ENCODE measurements at places on chromosomes 3 and 15. TPM values are rescaled to one million over a fixed set of nuclear protein-coding genes. Genes with fewer than 3 reads are reported as not detected.

PLAAT1 gene
- total RNA-seq: not detected

TEX9 gene
- 0.67 TPM for total RNA-seq

NR2E3 gene
- not detected for total RNA-seq

SLC28A1 gene
- not detected for total RNA-seq

HRG gene
- not detected for total RNA-seq

PLSCR5 gene
- total RNA-seq: not detected

UBA7 gene
- total RNA-seq: 97.5 TPM

CPEB1 gene
- total RNA-seq: not detected

CCDC66 gene
- 40.4 TPM for total RNA-seq

DNA sequence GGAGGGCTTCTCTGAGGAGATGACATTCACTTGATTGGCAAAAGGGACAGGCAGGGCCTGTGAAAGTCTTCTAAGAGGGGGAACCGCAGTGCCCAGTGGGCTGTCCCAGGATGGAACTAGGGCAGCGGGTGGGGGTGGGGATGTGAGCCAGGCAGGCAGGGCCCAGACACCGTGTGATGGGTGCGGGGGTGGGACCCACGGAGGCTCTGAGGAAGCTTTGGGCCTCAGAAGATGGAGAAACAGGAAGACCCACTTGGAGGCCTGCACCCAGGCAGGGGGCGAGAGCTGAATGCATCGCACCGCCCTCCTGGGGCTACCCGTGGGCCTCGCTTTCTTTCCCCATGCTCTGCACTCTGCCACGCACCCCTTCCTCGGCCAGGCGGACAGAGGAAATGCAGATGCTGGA is 32.9 kb upstream of the ACAD9 start:
- peaks cover 18% of the 10 kb centered on the region for H3K4me1 ChIP-seq
- H3K4me3 ChIP-seq: peak overlapping the region; percentile 77
- peak overlapping the region; percentile 90 for H3K27ac ChIP-seq
- DNase-seq: no peak
- no peaks in the 10 kb centered on the region for H3K27me3 ChIP-seq

- no peaks in the 10 kb centered on the region for H3K4me1 ChIP-seq
- no peak overlapping the region for H3K27ac ChIP-seq
- no peak for DNase-seq
- H3K36me3 ChIP-seq: no peaks in the 10 kb centered on the region
- no peak overlapping the region for H3K4me3 ChIP-seq
Measured at GRCh38 chr15:28033443-28033842, 65.7 kb downstream of the OCA2 start.

DNA sequence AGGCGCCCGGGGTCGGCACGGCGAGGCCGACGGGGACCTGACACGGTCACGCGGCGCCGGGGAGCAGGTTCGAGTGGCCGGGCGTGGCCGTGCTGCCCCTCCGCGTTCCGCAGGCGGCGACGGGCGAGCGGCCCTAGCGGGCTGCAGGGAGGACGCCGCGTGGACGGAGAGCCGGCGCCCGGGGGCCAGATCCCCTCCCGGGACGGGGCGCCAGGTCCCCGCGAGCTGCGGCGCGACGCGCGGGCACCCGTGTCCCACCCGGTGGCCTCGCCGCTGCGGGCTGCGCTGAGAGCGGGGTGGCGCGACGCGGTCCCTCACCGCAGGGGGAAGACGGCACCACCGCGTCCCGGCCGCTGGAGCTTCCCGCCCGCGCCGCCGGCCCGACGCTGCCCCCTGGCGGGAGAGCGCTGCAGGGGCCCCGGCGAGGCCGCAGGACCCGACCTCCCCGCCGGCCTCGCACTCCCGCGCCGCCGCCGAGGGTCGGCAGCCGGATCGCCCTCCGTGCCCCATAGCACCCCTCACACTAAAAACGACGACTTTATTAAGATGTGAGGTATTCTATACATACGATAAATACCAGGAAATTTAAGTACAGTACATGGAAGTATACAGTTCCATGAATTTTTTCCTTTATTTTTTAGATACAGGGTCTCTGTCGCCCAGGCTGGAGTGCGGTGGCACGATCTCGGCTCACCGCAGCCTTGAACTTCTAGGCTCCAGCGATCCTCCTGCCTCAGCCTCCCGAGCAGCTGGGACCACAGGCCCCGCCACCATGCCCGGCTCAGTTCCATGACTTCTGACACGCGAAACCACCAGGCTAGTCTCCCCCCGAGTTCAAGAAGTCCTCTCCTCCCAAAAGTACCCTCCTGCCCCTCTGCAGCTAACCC is 1.3 kb upstream of the PIGZ start:
- H3K4me1 ChIP-seq: peaks cover 17% of the 10 kb centered on the region
- peak overlapping the region; percentile 86 for H3K27ac ChIP-seq
- DNase-seq: peak; percentile 67
- peaks cover 11% of the 10 kb centered on the region for H3K27me3 ChIP-seq
- peak overlapping the region; percentile 86 for H3K4me3 ChIP-seq

DNA sequence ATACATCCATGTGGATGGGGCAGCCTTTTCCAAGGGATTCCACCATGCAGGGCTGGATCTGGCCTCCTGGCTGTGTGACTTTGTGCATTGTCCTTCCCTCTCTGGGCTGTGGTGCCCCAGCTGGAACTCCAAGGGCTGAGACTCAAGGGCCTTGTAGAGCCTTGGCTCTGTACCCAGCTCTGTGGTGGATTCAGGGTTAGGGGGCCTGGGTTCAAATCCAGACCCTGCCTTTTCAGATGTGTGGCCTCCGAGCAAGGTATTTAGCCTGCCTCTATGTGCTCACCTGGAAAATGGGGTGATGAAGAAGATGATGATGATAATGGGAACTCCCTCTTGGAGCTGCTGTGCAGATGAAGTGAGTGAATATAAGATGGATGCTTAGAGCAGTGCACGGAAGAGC is 161.9 kb downstream of the WNT7A start:
- DNase-seq: no peak

GRCh38 chr3:134751831-134752230 is 43.2 kb upstream of the EPHB1 start:
- H3K27me3 ChIP-seq: peaks cover 7% of the 10 kb centered on the region
- H3K27ac ChIP-seq: no peak overlapping the region
- DNase-seq: no peak
- no peak overlapping the region for H3K4me3 ChIP-seq

DNA sequence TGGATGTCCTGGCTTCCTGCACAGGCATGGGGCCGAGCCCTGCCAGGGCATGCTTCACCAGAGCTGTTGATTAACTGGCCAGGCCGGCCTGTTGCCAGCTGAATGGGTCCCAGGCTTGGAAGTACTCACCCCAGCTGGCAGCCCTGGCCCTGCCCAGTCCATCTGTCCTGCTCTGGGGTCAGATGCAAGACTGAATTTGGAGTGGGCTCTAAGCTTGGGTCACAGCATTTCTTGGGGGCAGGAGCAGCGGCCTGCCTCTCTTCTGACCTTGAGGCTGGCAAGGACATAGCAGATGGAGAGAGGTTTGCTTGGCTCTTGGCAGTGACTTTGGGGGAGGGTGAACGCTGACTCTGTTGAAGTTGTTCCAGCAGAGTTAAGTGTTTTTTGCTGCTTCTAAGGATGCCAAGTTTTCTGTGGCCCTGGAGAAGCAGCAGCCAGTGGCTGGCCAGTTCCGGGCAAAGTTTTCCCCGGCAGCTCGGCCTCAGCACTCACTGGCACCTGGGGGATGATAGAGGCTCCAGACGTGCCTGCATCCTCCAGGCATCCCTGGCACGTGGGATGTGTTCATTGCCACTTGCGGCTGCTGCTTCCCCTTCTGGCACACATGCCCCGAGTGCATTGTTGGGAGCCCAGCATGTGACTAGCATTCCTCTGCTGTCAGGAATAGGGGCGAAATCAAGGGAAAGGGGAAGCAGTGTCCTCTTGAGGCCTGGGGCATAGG is 22.9 kb downstream of the PDIA5 start:
- peaks cover 46% of the 10 kb centered on the region for H3K4me1 ChIP-seq
- DNase-seq: no peak
- no peaks in the 10 kb centered on the region for H3K27me3 ChIP-seq
- peaks cover 22% of the 10 kb centered on the region for H3K36me3 ChIP-seq
- no peak overlapping the region for H3K27ac ChIP-seq
- no peak overlapping the region for H3K4me3 ChIP-seq

DNA sequence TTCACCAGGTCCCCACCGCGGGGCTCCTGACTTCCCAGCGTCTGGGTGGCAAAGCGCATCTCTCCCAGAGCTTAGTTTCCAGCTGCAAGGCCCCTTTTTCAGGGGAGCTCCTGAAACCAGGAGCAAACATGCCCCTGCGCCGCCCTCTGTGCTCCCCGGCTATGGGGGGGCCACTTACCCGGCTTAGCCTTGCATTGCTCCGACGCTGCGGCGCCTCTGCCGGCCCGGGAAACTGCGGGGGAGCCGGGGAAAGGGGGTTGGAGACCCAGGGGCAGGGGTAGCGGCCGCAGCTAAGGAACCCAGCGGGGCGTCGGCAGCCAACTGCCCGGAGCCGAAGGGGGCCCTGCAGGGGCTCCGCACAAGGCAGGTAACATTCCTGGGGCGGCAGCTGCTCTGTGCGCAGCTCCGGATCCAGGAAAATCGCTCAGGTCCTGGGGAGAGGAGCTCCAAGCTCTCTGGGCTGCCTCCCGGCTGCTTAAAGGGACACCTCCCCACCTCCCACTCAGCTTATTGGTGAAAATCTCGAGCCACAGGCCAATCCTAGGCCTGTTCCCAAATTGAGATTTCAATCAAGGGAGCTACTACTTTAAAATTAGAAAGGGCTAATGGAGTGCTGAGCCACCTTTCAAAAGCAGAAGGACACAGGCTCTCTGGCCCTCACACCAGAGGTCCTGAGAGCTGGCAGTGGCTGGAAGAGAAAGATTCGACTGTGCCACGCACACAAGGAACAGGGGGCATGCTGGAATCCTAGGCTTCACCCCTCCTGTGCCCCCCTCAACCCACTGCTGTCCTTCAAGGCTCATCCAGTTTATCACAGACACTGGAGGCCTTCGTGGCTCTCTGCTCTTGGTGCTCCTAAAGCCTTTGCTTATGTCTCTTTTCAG is 42.7 kb upstream of the PRICKLE2 start:
- peaks cover 26% of the 10 kb centered on the region for H3K27me3 ChIP-seq
- no peak for DNase-seq
- no peak overlapping the region for H3K27ac ChIP-seq
- no peaks in the 10 kb centered on the region for H3K4me1 ChIP-seq
- no peak overlapping the region for H3K4me3 ChIP-seq
- no peaks in the 10 kb centered on the region for H3K36me3 ChIP-seq

GRCh38 chr15:63226155-63226883 is 36.9 kb downstream of the RAB8B start:
- H3K27ac ChIP-seq: peak overlapping the region; percentile 10
- H3K4me3 ChIP-seq: peak overlapping the region; percentile 19
- H3K27me3 ChIP-seq: no peaks in the 10 kb centered on the region
- H3K4me1 ChIP-seq: peaks cover 40% of the 10 kb centered on the region
- no peak for DNase-seq

- DNase-seq: no peak
- H3K36me3 ChIP-seq: peaks cover 9% of the 10 kb centered on the region
- H3K27ac ChIP-seq: no peak overlapping the region
- peaks cover 17% of the 10 kb centered on the region for H3K4me1 ChIP-seq
- H3K4me3 ChIP-seq: no peak overlapping the region
Measured at GRCh38 chr3:188690064-188690463, 481.7 kb upstream of the TPRG1 start.

DNA sequence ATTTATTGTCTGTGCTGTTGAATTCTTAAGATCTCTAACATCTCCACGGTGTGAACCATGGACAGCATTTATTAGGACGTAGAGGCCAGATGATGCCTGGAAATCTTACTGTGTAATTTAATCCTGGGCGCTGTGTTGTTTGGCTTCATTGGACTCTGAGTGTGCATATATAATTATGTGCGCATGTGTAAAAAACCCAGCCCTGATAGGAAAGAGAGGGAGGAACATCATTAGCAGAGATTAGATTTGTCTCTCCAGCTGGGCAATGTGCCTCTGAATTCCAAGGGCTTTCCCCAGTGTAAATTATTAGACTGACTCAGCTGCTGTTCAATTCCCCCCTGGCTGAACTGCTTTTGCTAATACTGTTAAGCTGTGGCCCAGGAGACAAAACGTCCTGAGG is 39.6 kb downstream of the MAP3K13 start:
- no peak overlapping the region for H3K4me3 ChIP-seq
- no peak overlapping the region for H3K27ac ChIP-seq
- DNase-seq: no peak
- peaks cover 19% of the 10 kb centered on the region for H3K27me3 ChIP-seq
- H3K36me3 ChIP-seq: no peaks in the 10 kb centered on the region

All from activated T-helper 1 cell treated with anti-CD3 and anti-CD28 coated beads, Interleukin-12 subunit alpha, Interleukin-12 subunit beta, Interleukin-2, Interleukin-4 antibody, amounts not matched to agents 30 ng/mL and 10 ng/mL and 1 ng/mL, durations not matched to agents 14 hours and 24 hours and 36 hours (primary cell).